Activated CD8-positive, alpha-beta memory T cell treated with anti-CD3 and anti-CD28 coated beads for 1 hour (primary cell): ENCODE measurements at places on chromosomes 5 and 9.

GRCh38 chr9:28163619-28164018 lies 590.3 kb upstream of the C9orf72 start:
- DNase-seq = no peak

DNA sequence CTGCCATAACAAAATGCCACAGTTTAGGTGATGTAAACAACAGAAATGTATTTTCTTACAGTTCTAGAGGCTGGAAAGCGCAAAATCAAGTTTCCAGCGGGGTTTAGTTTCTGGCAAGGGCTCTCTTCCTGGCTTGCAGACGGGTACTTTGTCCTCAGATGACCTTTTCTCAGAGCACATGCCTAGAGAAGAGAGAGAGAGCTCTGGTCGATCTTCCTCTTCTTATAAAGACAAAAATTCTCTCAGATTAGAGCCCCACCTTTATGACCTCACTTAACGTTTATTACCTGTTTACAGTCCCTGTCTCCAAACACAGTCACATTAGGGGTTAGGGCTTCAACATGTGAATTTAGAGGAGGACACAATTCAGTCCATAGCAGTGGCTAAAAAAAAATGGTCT lies 119.7 kb downstream of the CETN3 start:
- DNase-seq = no peak

DNA sequence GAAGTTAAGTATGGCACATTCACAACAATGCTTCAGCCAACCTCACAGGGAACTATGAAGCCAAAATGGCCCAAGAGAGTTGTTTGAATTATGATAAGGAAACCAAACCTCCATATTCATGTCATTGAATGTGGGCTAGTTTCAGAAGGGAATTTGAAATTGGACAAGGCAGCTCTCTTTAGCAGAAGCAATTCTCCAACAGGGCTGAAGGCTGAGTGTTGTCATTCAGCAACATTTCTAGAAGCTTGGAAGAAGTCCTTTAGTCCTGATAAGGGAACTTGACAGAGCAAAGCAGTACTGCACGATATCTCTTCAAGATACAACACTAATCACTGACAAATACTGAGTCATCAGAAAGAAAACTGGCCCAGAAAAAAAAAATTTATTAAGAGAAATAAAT lies 115.4 kb downstream of the SLC25A46 start:
- no peak for DNase-seq

DNA sequence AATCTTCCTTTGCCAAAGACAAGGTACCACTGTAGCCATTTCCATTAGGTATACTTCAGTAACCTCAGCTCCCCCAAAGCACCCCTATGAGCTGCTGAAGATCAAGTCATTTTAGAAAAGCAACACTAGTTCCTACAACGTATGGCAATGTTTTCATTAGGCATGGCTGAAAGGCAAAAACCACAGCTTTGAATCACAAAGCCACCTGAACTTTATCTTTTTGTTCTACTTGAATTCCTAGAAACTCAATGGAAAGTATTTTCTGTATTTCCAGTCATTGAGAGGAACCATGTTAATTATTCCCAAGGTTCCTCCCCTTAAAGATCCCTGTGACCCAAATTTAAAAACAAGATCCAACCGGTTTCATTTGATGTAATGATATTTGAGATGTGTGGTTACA lies 152.1 kb downstream of the EFNA5 start:
- DNase-seq = no peak

GRCh38 chr5:133707629-133708028 lies 95.3 kb upstream of the FSTL4 start:
- DNase-seq = no peak

GRCh38 chr5:17365811-17366138 lies 132.3 kb upstream of the TAF11L2 start:
- DNase-seq = no peak

- no peak for DNase-seq
Observed at GRCh38 chr5:33631139-33631538, 190.4 kb downstream of the TARS1 start.

DNA sequence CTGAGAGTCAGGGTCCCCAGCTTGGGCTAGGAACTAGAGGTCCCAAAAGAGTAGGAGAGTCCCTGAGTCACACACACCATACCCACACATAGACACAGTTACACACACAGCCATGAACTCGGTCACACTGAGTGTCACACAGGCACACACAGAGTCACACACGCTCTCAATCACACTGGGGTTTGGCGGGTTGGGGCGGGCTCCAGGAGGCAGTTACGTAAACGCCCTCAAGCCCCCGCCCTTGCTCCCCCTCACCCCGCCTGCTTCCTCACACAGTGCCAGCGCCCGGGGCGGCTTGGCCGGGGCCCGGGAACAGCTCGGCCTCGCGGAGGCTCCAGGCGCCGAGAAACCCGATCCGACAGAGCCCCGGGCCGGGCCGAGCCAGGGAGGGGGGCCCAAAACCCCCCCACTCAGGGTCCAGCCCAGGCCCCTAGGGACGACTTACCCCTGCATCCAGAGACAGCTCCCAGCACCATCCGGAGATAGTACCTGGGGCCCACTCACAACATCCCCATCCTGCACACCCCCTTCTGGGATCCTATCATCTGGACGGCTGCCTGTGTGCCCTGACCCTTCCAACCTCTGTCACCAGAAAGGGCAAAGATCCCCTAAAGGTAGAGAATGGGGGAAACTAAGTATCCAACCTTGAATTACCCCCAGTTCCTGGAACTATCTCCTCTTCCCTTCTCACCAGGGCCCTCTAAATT lies 3.5 kb upstream of the CNTFR start:
- DNase-seq = no peak

DNA sequence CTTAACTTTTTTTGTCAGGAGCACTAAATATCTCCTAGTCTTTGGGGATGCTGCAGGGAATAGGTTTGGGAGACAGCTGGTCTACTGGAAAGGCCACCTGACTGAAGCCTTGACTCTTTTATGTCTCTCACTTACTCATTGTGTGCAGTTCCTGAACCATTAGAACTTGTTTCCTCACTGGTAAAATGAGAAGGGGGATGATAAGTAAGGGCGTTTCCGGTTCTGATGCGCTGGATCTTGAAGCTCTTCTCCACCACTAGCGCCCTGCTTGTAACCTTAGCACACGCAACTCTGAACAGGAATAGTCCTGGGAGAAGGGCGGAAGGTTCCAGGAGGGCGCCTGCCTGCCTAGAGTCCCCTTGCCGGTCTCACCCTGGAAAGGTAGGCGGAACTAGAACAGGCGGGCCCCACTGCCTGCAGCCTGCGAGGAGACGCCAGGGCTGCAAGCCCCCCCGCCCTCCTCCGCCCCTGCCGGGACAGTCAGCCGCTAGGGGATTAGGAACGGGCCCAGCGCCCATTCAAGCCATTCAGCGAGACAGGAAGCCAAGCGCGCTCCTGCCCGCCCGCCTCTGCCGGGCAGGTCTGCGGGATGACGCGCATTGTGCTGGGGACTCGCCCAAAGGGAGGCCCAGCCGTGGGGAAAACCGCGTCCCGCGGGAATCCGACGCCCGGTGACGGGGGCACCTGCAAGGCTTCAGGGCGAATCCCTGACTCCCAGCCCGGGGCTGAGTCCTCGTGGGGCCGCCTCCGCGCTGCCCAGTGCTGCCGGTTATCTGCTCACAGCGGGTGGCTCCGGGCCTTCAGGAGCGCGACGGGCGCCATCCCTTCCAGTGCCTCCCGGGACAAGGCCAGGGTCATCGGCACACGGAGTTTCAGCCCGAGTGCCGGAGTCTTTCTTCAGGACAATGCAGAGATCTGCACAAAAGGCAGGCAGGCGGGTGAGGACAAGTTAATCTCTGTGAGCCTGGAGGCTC lies 44.0 kb upstream of the XPA start:
- peak; percentile 9 for DNase-seq

DNA sequence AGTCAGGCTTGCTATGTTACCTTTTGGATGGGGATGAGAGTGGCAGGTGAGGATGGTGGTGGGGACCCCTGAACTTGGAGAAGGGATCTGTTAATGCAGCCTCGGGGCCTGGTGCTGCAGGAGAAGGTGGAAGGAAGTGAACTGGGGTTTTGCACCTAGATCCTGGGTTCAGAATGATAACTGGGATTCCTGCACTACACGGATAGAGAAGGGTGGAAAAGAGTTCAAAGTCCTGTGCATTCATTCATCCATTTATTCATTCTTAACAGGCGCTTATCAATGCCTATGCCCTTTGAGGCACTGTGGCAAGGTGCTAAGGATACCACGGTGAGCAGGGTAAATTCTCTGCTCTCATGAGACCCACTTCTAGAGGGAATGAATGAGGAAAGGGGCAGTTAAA lies 41.7 kb upstream of the TJP2 start:
- DNase-seq = no peak

DNA sequence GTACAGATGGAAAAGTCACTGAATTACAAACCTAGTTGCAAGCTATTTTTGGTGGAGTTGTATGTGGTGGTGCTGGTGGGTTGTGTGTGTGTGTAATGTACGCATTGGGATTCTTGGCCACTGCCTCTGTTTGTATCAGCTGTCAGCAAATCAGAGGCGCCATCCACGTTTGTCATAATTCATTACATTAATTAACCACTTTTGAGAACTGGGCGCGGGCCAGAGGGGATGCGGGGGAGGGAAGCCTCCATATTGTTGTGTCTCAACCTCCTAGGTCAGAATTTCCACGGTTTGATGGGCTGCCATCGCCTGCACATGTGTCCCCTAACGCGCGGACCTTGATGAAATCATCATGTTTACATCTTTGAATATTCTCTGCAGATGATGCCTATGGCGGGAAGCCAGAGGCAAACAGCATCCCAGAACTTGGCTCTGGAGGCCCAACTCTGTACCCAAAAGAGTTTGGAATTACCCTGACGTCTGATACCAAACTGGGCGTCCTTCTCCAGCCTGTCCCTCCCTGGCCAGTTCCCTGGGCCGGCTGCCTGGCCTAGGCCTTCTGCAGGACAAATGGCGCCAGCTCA lies 54.9 kb downstream of the FGF18 start:
- no peak for DNase-seq

GRCh38 chr9:31519424-31519823 lies 865.0 kb upstream of the ACO1 start:
- DNase-seq = no peak

- DNase-seq = no peak
Observed at GRCh38 chr5:172574871-172575223, 66.2 kb upstream of the NEURL1B start.

DNA sequence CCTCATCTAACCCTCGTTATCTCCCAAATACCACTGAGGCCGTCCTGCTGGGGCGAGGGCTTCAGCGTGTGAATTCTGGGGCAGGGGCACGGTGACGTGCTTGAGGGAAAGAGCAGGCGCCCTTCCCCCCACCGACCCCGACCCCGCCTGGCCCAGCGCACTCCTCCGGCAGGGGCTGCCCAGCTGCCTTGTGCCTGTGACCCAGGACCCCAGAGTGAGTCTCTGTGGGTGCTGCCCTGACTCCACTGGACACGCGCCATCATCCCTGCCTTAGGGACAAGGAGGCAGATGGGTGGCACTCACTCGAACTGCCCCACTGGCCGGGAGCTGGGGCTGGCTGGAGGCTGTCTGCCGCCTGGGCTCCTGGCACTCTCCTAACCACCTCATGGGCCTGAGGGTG lies 136.2 kb upstream of the LPCAT1 start:
- DNase-seq = no peak

- no peak for DNase-seq
Observed at GRCh38 chr5:77718934-77719610, 57.1 kb downstream of the TBCA start.

- DNase-seq = no peak
Observed at GRCh38 chr9:101333926-101334702, 50.7 kb downstream of the BAAT start.

GRCh38 chr5:119583684-119584083 lies 45.7 kb upstream of the FAM170A start:
- DNase-seq = no peak

DNA sequence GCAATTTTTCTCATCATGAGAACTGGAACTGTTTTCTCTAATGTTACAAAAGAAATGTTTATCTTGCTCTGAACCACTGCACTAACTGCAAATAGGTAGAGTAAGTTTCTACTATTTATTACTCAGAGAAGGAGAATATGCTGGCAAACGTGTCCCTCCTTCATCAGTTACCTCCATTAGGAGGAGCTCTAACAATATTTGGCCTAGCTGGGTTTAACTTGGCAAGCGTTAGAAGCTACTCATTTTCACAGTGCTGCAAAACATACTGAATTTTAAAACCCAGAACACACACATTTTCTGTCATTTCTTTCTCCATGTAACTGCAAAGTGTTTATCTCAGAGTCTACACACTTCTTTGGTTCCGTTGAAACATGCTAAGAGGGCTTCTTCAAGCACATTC lies 101.0 kb upstream of the GABRG2 start:
- no peak for DNase-seq

- DNase-seq = no peak
Observed at GRCh38 chr5:41878173-41878572, 7.9 kb upstream of the OXCT1 start.

GRCh38 chr5:174166231-174167079 lies 120.9 kb downstream of the NSG2 start:
- no peak for DNase-seq

DNA sequence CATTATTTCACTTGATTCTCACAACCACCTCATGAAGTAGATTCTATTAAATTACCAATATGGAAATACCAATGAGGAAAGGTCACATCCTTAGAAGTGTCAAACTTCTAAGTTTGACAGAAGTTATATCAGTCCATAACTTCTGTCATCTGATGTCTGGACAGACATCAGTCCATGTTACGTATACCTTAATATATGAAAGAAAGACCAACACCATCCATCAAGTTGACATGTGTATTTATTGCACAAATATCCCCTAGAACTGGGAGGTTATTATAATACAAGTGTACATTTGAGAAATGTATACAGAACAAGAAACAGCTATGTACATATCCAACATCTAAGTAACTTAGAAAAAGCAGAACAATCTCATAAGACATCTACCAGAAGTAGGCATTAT lies 6.5 kb upstream of the RAPGEF6 start:
- no peak for DNase-seq

GRCh38 chr9:96057155-96057554 lies 181.7 kb downstream of the ERCC6L2 start:
- no peak for DNase-seq

DNA sequence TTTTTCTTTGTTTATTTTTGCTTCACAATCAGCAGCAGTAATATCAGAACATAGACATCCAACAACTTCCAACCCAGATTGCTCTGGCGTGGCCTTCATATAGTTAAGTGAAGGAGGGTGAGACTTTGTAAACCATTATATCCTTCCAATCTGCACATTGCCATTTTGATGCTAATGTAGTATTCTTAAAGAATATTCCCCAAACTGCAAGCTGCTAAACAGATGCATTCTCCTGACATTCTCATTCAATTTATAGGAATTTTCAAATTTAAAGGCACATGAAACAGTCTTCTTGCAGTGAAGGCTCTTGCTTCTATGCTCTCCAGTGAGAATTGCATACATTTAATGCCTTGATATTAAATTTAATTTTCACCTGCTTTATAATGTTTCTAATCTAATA lies 181.2 kb upstream of the EDIL3 start:
- DNase-seq = no peak

DNA sequence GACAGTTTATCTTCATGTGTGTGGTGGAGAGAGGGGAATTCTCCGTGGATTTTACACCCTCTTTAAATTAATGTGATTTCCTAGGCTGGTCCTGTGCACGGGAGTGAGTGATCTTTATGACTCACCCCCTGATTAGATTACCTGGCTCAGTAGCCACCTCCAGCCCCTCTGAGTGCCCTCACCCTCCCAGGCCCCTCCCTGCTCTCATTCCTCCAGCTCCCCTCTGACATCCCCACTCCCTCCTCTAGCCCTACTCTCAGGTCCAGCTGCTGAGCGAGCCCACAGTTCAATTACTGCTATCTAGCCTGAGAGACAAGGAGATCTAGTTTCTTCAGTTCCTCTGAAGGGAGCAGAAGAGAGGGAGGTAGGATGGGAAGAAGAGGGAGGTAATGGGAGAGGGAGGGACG lies 61.8 kb upstream of the ARAP3 start:
- DNase-seq = no peak

GRCh38 chr5:14193496-14193895 lies 50.4 kb downstream of the TRIO start:
- DNase-seq = no peak
